ENCODE measurements at places on chromosomes 3 and 15.

DNA sequence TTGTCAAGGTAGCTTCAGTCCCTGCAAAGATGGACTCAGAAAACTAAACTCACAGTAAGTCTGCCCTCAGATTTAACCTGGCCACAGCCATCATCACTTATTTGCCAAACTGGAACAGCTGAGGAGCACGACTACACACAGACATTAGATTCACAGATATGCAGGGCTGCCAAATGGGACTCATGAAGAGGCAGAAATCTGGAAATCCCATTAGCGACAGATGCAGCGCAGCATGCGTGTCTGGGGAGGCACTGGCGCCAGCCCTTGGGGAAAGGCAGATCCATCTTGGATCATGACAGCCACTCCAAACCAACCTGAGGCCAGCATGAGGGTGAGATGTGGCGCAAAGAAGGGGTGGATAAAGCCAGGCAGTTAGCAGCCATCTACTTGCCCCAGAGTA is 160.7 kb upstream of the TSC22D2 start:
- no peak for DNase-seq

- no peak for DNase-seq
These were observed 43.2 kb upstream of the CMSS1 start for GRCh38 chr3:99774467-99774866.

- DNase-seq: no peak
These were observed 54.7 kb upstream of the CNOT10 start for GRCh38 chr3:32630266-32630665.

DNA sequence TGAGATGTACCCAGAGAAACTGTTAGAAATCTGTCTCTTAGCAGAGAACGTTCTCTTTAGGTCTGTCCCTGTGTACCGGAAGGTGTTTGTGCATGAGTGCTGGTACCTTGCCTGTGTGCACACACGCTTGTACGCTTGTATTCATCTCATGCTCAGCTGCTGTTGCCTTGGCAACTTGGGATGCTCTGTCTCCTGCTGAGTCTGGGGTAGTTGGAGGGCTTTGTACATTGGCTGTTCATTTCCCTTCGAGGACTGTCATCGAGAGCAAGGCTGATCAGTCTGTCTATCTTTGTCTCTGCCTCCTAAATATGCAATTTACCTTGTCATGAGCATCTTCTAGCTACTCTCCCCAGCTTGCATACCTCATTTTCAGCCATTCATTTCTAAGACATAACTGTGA is 147.2 kb downstream of the SLCO3A1 start:
- DNase-seq: peak; percentile 30

DNA sequence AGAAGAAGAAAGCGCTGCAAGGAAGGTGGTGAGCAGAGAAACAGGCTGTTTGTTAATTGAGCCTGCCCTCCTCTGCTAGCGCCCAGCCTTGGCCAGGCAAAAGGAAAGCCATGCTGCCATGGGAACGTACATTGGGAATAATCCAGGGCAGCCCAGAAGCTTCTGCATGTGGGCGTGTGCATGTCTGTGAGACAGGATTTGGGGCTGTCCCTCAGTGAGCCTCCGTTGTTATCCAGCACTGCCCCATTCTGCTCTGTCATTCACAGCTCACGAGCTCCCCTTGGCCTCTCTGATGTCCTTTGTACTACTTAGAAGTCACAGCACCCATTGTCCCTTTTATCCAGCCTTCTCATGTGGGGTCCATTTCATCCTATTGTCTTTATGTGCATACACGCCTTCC is 239.1 kb upstream of the ROPN1 start:
- DNase-seq: no peak

DNA sequence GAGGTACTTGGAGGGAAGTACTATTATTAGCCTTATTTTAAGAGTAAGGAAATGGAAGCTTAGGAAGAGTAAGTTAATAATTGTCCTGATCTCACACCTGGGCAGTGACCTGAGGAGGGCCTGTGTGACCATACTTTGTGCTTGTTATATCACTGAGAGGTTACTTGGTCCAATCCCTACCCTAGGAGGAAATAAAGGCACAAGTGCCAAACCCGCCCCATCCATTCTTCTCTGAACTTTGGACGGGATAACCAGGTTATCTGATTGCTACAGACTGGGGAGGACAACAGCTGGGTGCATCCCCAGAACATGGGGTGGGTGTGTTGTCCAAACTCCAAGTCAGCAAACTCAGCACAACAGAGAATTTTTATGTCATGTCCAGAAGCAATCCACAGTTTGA is 77.7 kb upstream of the NR2E3 start:
- no peak for DNase-seq

DNA sequence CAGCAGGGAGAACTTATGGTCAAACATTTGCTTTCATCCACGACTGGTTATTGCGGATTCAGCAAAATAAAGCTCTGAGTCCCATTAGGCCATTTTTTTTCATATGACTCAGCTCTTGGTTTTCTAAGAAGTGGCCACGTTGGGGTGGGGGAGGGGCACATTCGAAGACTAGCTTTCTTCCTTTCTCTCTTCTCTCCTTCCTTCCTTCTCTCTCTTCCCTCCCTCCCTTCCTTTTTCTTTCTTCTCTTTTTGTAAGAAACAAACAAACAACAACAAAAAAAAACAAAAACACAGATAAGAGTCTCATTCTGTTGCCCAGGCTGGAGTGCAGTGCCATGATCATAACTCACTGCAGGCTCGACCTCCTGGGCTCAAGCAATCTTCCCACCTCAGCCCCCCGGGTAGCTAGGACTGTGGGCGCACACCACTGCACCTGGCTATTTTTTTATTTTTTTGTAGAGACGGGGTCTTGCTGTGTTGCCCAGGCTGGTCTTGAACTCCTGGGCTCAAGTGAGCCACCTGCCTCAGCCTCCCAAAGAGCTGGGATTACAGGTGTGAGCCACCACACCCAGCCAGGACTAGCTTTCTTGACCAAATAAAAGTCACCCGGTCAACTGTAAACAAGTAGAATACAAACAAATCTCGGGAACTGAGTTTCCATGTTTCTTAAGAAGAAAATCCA is 41.6 kb downstream of the ABCC5 start:
- DNase-seq: no peak

GRCh38 chr3:67689806-67690205 is 35.4 kb upstream of the SUCLG2 start:
- no peak for DNase-seq

GRCh38 chr15:58981808-58982475 is 5.5 kb upstream of the RNF111 start:
- no peak for DNase-seq

GRCh38 chr3:73624821-73625665 is at the start of gene PDZRN3:
TSS of gene PDZRN3 (minus strand) at chr3:73624941.
- no peak for DNase-seq

- no peak for DNase-seq
These were observed 283.2 kb downstream of the EPHB1 start for GRCh38 chr3:135078283-135078682.

DNA sequence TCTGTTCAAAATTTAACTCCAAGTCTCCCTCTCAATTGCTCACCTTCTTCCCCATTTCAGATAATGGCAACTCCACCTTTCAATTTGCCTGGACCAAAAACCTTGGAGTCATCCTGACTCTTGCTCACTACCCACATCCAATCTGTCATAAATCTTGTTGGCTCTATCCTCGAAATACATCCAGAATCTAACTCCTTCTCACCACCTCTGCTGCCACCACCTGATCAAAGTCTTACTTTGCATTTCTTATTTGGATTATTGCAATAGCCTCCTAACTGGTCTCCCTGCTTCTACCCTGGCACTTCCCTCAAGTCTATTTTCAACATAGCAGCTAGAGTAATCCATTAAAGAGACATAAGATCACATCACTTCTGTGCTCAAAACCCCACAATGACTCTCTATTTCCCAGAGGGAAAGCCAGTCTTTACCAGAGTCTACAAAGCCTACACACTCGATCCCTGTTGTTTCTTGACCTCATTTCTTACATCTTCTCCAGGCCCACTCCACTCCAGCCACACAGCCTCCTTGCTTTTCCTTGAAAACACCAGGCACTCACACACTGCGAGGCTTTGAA is 86.6 kb downstream of the GPR156 start:
- peak; percentile 7 for DNase-seq

- DNase-seq: no peak
These were observed 13.6 kb upstream of the DENND6A start for GRCh38 chr3:57706462-57706861.

DNA sequence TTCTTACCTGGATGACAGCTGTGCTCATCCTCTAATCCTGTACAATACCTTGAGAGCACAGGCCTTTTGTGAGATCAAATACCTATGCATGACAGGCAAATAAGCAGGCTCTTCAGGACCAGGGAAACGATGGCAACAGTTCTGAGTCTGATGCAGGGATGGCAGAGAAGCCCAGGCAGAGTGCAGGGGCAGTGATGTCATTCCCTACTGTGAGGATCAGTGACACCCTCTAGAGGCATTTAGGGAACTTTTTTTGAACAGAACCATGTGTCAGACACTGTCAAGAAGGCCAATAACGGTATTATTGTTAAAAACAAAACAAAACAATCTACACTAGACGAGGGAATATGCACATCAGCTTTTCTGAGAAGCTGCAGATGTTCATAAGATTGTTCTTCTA is 314.8 kb upstream of the CTDSPL start:
- DNase-seq: no peak

DNA sequence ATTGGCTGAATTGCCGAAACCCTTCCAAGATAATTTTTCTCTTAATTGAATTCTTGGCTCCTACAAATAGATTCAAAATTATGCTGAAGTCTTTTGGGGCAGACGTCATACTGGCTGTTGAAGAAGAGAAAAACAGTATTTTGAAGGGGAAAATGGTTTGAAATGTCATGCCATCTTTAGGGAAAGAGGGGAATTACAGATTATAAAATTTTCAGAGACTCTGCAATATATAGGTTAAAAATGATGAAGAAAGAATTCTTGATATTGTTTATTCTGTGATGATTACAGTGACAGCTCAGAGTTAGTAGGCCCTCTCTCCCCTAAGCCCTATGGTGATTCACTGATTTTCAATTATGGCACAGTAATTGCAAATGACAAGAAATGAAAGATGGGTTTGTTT is 86.1 kb downstream of the CGNL1 start:
- DNase-seq: no peak

GRCh38 chr3:114887806-114888205 is 259.3 kb downstream of the ZBTB20 start:
- DNase-seq: no peak

- no peak for DNase-seq
These were observed 328.5 kb downstream of the NAALADL2 start for GRCh38 chr3:175187586-175187985.

DNA sequence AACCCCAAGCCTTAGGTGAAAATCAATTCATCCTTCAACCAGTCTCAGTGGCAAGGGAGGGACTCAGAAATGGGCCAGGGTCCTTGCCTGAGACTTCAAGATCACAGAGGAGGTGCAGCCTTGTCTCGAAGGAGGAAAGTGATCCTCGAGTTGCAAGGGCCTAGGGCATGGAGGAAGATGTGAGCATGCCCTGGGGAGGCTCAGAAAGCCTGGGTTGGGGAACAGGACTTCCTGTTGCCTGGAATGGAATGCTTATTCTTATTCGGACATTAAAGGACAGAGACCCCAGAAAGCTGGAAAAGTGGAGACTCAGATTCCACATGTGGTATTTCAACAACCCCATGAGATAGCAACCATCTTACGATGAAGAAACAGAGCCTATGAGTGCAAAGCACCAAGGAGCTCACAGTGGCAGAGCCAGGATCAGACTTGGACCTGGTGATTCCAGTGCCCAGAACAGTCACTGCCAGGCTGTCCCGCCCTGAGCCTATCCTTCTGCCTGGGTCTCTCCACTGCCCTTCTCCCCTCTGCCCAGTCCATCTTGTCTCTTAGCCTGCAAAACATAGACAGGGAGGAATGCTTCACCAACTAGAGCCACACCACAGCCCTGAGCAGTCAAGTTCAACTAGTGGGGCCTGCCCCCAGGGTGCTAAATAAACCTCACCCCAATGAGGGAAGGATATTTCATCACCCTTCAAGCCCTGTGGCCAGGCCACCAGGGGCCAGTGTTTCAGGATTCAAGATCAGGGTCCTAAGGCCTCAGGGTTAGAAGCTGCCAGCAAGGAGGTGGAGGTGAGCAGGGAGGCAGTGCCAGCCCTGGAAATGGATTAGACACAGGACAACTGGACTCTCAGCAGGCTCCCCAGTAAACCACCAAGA is 21.9 kb downstream of the DAPK2 start:
- DNase-seq: no peak

- no peak for DNase-seq
These were observed 600.8 kb downstream of the FOXP1 start for GRCh38 chr3:70982700-70983140.

GRCh38 chr15:48333540-48333939 is 2.3 kb downstream of the DUT start:
- no peak for DNase-seq

GRCh38 chr3:177837951-177838655 is 640.8 kb upstream of the TBL1XR1 start:
- no peak for DNase-seq

DNA sequence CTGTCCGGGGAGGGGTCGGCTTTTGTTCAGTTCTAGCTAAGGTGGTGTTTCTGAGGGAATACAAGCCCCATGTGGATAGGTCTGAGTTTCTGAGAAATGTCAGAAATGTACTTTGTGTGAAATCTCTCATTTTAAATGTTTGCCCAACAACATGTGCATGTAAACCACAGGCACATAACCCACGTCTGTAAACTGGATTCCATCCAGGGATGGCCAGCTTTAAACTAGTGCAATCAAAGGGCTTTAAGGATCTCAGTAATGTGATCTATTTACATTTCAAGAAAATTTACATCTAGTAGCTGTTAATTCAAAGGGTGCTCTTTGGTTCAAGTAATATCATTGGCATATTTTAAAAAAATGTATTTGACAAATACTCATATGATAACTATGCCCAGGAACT is 52.0 kb downstream of the POLR2M start:
- DNase-seq: no peak

GRCh38 chr3:17979252-17979651 is 236.8 kb upstream of the TBC1D5 start:
- no peak for DNase-seq

DNA sequence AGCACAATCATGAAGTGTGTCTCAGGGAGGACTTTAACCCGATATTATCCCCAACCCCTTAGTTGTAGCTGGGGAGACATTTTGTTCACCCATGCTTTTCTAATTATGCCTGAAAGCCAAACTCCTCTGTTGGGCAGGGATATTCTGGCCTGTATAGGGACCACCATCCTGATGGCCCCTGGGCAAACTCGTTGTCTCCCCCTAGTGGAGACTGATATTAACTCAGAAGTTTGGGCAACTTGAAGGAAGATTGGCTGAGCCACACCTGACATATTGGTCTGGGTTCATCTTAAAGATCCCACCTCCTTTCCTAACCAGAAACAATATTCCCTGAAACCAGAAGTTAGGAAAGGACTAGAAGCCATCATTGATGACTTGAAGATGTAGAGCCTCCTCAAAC is 42.3 kb downstream of the TM4SF18 start:
- no peak for DNase-seq

- peak; percentile 40 for DNase-seq
These were observed 12.4 kb downstream of the GP5 start for GRCh38 chr3:194386648-194387047.
